ENCODE measurements at places on chromosomes 11 and 22.

- DNase-seq: no peak
Measured at GRCh38 chr11:131486937-131487635, 116.7 kb downstream of the NTM start.

GRCh38 chr11:16261836-16262644 lies 94.3 kb downstream of the SOX6 start:
- no peak for DNase-seq

- DNase-seq: no peak
Measured at GRCh38 chr11:47552056-47552565, 821 bp downstream of the CELF1 start.

GRCh38 chr22:17684245-17684644 lies 45.7 kb downstream of the BCL2L13 start:
- DNase-seq: no peak

- no peak for DNase-seq
Measured at GRCh38 chr11:123404676-123405075, 25.4 kb upstream of the GRAMD1B start.

- no peak for DNase-seq
Measured at GRCh38 chr11:69263736-69264052, 30.3 kb upstream of the MYEOV start.

DNA sequence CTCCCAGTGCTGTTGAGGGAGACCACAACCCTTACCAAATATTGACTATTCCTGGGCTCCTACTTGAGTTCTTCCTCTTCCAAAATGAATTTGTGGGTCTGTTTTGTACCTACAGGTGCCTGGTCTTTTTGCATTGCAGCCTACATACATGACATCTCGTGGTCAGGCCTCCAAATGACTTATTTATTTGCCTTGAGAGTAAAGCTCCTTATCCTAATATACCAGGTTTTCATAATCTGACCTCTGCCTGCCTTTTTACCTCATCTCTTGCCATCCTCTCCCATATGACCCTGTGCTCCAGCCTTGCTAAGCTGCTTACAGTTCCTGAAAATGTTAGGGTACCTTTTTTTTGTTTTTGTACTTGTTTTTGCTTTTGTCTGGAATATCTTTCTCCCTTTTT lies 130.4 kb downstream of the UVRAG start:
- DNase-seq: no peak

DNA sequence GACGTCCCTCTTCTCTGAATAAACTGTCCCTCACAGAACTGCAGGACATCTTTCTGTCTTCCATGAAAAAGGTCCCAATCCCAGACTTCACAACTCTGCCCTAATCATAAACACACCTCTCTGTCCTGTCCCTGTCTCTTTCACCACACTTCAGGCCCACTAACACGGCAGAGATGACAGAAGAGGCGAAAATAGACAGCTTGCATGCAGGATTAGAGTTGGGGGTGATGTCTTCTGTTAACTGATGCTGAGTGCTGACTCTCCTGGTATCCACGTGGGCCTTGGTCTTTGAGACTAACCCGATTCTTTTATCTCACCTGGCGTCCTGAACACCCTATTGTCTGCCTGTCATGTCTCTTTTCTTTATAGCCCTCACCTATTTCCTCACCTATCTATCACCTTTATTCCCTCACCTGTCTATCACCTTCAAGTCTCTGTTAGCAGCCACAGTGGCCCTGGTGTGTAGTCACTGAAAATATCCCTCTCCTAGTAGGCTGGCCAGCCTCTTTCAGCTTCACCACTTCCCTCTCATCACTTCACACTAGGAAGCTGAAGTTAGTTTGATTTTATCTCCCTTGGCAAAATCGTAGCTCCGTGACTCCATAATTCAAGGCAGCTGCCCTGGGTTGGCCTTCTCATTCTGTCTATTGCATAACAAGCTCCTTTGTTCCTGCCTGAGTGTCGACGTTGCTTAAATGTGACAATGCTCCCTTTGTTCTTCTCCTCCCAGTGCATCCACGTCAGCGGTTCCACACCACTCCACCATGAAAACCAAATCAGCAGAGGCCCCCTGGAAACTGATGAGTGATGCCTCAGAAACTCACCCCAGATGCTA lies 30.6 kb upstream of the DRD2 start:
- DNase-seq: no peak

GRCh38 chr11:73632996-73633395 lies 13.4 kb upstream of the PLEKHB1 start:
- DNase-seq: no peak

Measured in activated effector memory CD4-positive, alpha-beta T cell treated with Interleukin-2 at 50 U/mL for 16 hours (primary cell).